ENCODE measurements at places on chromosomes 4 and X. TPM values are rescaled to one million over a fixed set of nuclear protein-coding genes. Genes with fewer than 3 reads are reported as not detected.

DNA sequence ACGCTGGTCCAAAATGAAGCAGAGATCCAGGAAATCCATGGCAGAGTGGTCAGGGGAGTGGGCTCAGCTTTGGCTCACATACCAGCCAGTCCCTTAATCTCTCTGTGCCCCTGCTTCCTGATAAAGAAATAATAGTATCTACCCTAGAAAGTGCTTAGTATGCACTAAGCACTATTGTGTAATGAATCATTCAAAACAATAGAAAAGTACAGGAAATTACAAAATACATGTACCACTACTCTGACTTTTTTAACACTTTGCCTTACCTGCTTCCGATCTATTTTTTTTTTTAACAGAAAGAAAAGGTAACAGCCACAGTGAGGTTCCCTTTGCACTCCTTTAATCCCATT is 49.9 kb downstream of the TBC1D9 start:
- no peak overlapping the region for H3K4me3 ChIP-seq
- no peaks in the 10 kb centered on the region for H3K27me3 ChIP-seq
- H3K36me3 ChIP-seq, result no peaks in the 10 kb centered on the region
- DNase-seq, result no peak
- H3K27ac ChIP-seq, result no peak overlapping the region

The DOK7 gene
- total RNA-seq, result 7.1 TPM

DNA sequence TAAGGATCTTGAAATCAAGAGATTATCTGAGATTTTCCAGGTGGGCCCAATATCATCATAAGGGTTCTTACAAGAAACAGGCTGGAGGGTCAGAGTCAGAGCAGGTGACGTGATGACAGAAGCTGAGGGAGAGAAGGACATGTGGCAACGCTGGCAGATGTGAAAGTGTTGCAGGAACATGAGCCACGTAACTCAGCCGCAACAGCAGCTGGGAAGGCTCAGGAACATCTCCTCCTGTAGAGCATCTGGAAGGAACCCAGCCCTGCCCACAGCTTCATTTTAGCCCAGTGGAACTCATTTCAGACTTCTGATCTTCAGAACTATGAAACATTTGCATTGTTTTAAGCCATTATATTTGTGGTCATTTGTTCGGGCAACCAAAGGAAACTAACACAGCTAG is 156.3 kb upstream of the VEGFC start:
- H3K4me3 ChIP-seq, result no peak overlapping the region
- DNase-seq, result no peak
- H3K36me3 ChIP-seq, result no peaks in the 10 kb centered on the region
- H3K4me1 ChIP-seq, result no peaks in the 10 kb centered on the region
- H3K27ac ChIP-seq, result no peak overlapping the region

DNA sequence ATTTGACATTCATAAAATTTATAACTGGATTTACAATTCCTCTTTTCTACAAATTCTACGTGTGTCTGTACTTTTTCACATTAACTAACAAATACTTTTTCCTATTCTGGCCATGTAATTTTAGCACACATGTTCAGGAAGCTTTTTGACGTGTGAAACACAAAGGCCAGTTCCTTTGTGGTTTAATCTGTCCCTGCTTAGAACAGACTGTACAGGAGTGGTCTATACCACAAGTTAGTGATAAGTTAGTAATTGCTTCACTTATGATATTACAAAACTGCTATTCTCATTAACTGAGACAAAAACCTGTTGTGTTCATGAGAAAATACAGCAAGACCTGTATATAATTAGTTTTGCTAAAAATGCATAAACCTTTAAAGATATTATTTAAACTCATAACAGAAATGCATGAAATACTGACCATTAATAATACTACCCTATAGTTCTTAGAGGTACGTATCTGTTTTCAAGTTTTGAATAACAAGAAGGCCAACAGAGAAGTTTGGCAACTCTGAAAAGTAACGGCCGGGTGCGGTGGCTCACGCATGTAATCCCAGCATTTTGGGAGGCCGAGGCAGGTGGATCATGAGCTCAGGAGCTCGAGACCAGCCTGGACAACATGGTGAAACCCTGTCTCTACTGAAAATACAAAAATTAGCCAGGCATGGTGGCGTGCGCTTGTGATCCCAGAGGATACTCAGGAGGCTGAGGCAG is 13.7 kb upstream of the AREG start:
- H3K4me1 ChIP-seq, result peaks cover 11% of the 10 kb centered on the region
- H3K4me3 ChIP-seq, result no peak overlapping the region
- no peak overlapping the region for H3K27ac ChIP-seq
- no peaks in the 10 kb centered on the region for H3K36me3 ChIP-seq

GRCh38 chr4:97396097-97396496 is 747.2 kb downstream of the STPG2 start:
- H3K4me1 ChIP-seq, result no peaks in the 10 kb centered on the region
- no peaks in the 10 kb centered on the region for H3K27me3 ChIP-seq
- no peak overlapping the region for H3K4me3 ChIP-seq
- H3K27ac ChIP-seq, result no peak overlapping the region
- no peaks in the 10 kb centered on the region for H3K36me3 ChIP-seq

The IL13RA2 gene
- not detected for total RNA-seq

GRCh38 chr4:25890571-25891485 is 23.2 kb upstream of the SMIM20 start:
- no peak overlapping the region for H3K4me3 ChIP-seq
- no peak overlapping the region for H3K27ac ChIP-seq

The MAOA gene
- 5.0 TPM for total RNA-seq

DNA sequence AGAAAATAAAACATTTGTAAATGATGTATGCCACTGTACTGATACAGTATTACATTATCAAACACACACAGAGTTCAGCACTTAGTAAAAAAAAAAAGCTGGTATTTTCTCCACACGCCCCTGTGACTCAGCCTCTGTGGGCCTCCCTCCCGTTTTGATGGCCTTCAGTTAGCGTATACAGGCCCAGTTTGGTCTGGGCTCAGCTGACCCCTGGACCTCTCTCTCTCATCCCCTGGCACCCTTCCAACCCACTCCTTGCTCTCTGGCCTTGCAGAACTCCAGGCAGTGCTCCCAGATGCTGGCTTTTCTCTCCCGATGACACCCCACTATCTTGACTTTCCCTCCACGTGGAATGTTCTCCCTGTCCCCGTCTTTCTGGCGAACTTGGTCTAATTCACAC is 89.0 kb upstream of the LIMCH1 start:
- no peaks in the 10 kb centered on the region for H3K4me1 ChIP-seq
- no peak overlapping the region for H3K27ac ChIP-seq
- no peak overlapping the region for H3K4me3 ChIP-seq
- DNase-seq, result no peak
- H3K36me3 ChIP-seq, result 0 out of 2 replicates have a peak, but pooled peaks cover 3% of the 10 kb centered on the region

The PNMA6E gene
- not detected for total RNA-seq

DNA sequence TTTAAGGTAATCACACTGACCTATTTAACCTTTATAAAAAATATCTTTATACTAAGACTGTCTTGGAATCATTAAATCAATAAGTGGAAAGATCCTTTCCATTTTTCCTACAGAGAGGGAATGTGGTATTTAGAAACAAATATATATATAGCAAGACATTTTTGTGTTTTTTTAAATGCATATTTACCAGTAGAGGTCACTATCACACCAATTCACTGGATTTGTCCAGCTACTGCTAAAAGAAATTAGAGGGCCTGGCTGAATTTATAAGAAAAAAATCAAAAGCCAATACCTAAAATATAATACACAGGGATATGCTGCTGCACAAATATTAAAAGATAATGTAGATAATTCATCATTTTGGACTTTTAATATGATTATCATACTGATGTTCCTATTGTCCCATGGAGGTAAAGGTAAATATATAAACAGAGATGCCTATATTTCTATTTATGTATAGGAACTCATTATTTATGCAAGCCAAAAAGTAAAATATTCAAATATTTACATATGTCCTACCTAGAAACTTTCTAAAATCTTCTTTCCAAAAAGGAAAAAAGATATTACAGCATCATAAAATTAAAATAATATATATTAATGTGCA is 69.5 kb downstream of the PDE5A start:
- no peaks in the 10 kb centered on the region for H3K36me3 ChIP-seq
- no peaks in the 10 kb centered on the region for H3K27me3 ChIP-seq
- DNase-seq, result no peak
- no peaks in the 10 kb centered on the region for H3K4me1 ChIP-seq
- no peak overlapping the region for H3K4me3 ChIP-seq

GRCh38 chrX:50407976-50408375 is 62.6 kb downstream of the DGKK start:
- H3K27ac ChIP-seq, result no peak overlapping the region
- no peak for DNase-seq
- H3K4me1 ChIP-seq, result no peaks in the 10 kb centered on the region
- no peaks in the 10 kb centered on the region for H3K36me3 ChIP-seq

The CXCL11 gene
- not detected for total RNA-seq

- H3K36me3 ChIP-seq, result no peaks in the 10 kb centered on the region
- no peaks in the 10 kb centered on the region for H3K27me3 ChIP-seq
- H3K4me3 ChIP-seq, result no peak overlapping the region
- no peaks in the 10 kb centered on the region for H3K4me1 ChIP-seq
Observed at GRCh38 chr4:93433840-93434239, 394.7 kb upstream of the ATOH1 start.

DNA sequence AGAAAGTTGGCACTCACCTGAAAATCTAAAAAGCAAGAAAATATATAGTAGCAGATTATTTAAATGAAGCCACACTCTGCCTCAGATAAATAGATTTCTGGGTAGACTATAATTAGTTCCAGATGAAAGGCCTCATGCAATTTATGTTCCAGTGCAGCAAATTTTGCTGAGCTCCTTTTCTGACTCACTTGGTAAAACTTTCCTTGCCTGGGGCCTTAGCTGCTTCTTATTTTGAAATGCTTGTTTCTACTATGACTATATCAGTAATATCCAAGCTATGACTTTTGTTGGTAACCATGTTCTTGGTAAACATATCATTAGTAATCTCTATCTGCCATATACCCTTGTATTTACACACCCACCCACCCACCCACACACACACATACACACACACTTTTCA is 961.8 kb downstream of the SH3BGRL start:
- no peak overlapping the region for H3K4me3 ChIP-seq
- no peaks in the 10 kb centered on the region for H3K27me3 ChIP-seq
- H3K36me3 ChIP-seq, result no peaks in the 10 kb centered on the region
- no peak overlapping the region for H3K27ac ChIP-seq

DNA sequence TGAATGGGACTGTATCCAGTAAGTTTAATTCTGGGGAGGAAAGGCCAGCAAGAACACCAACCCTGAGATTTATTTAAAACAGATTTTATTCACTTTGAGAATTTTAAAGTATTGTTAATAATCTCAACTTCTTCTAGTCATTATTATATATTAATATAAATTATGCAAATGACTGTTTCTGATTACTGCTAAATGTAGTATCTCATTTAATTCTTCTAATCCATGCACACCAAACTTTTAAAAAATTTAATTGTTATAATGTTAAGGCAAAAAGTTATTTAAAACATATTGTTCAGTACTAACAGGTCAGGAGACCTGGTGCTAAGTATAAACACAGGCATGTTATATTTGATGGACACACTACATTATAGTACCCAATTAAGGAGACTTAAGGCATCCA is 8.1 kb downstream of the RLIM start:
- no peak for DNase-seq
- no peaks in the 10 kb centered on the region for H3K4me1 ChIP-seq
- no peak overlapping the region for H3K27ac ChIP-seq

GRCh38 chr4:46586566-46586965 is 196.6 kb upstream of the GABRA2 start:
- no peaks in the 10 kb centered on the region for H3K4me1 ChIP-seq
- DNase-seq, result no peak
- H3K27me3 ChIP-seq, result no peaks in the 10 kb centered on the region
- H3K27ac ChIP-seq, result no peak overlapping the region
- no peaks in the 10 kb centered on the region for H3K36me3 ChIP-seq
- no peak overlapping the region for H3K4me3 ChIP-seq

DNA sequence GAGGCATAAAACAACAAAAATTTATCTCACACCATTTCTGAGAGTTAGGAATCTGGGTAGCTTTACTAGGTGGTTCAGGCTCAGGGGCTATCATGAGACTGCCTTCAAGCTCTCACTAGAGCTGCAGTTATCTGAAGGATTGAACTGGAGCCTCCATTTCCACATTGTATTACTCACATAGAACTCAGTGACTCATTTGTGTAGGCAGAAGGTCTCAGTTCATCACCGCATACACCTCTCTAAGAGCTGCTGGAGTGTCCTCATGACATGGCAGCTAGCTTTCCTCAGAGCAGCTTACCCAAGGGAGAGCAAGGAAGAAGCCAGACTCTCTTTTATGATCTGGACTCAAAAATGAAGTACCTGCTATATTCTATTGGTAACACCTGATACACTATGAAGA is 389.2 kb downstream of the IQCM start:
- no peaks in the 10 kb centered on the region for H3K27me3 ChIP-seq
- H3K4me1 ChIP-seq, result no peaks in the 10 kb centered on the region
- H3K27ac ChIP-seq, result no peak overlapping the region
- H3K36me3 ChIP-seq, result no peaks in the 10 kb centered on the region
- no peak for DNase-seq
- no peak overlapping the region for H3K4me3 ChIP-seq

- no peak for DNase-seq
- H3K36me3 ChIP-seq, result no peaks in the 10 kb centered on the region
Observed at GRCh38 chr4:185885075-185885474, 73.1 kb upstream of the SORBS2 start.

DNA sequence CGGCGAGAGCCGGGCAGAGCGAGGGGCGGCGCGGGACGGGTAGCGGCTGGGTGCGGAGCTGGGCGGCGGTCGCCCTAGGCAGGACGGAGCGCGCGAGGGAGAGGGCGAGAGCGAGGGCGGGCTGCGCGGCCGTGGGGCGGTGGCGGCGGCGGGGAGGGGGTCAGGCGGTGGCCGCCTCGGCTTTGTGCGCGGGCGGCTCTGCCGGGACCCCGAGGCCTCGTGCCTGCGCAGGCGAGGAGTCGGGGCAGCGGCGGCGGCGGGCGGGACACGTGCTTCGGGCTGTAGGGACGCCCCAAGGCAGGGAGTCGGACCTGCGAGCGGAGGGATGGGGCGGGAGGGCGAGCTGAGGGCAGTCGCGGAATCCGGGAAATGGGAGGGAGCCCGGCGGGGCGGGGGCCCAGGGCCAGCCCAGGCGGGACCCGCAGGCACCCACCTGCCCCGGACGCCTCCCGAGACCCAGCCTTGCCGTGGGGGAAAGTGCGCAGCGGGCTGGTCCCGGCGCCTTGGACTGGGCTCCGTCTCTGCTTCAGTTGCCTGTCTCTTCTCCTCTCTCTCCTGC is 465 bp downstream of the BMPR1B start:
- H3K4me3 ChIP-seq, result peak overlapping the region; percentile 45
- no peak overlapping the region for H3K27ac ChIP-seq
- H3K27me3 ChIP-seq, result peaks cover 11% of the 10 kb centered on the region
- H3K36me3 ChIP-seq, result no peaks in the 10 kb centered on the region

GRCh38 chr4:117328333-117328732 is 243.0 kb upstream of the TRAM1L1 start:
- H3K27ac ChIP-seq, result no peak overlapping the region
- DNase-seq, result no peak
- H3K4me1 ChIP-seq, result no peaks in the 10 kb centered on the region
- no peaks in the 10 kb centered on the region for H3K27me3 ChIP-seq
- no peak overlapping the region for H3K4me3 ChIP-seq
- H3K36me3 ChIP-seq, result no peaks in the 10 kb centered on the region

The PCYT1B gene
- total RNA-seq, result not detected

Data from PC-9 (cell line).